ENCODE measurements at places on chromosomes 2 and 18.

GRCh38 chr2:3450385-3451010, 68.8 kb downstream of the ADI1 start:
- DNase-seq, result no peak

DNA sequence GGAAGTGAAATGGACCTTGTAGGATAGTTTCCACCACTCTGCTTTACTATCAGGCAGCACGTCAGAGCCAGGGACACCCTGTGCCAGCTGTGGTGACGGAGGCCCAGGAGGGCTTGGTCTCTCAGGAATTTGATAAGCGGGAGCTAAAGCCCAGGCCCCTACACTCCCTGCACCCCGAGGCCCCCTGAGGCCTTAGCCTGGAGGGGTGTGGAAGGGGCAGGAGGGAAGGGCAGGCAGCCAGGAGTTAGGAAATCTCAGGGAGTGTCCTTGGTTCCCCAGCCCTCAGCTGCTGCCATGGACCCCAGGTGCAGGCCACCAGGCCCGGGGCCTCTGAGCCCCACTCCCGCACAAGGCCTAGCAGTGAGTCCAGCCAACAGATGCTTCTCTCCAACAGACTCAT, 38.2 kb downstream of the PDIA6 start:
- no peak for DNase-seq

GRCh38 chr2:152189622-152190495, 14.3 kb upstream of the STAM2 start:
- peak; percentile 37 for DNase-seq

GRCh38 chr2:37711308-37711731, 39.9 kb upstream of the CDC42EP3 start:
- DNase-seq, result no peak

GRCh38 chr18:12328179-12328823, 20.3 kb downstream of the TUBB6 start:
- no peak for DNase-seq

GRCh38 chr2:64923385-64923710, 65.9 kb upstream of the SLC1A4 start:
- no peak for DNase-seq

GRCh38 chr2:174174741-174175140, 73.6 kb downstream of the OLA1 start:
- DNase-seq, result no peak

All from left hindlimb (tissue), 1 donor.